Activated naive CD8-positive, alpha-beta T cell treated with anti-CD3 and anti-CD28 coated beads for 36 hours (primary cell): ENCODE measurements at places on chromosomes 13 and 19. TPM values are rescaled to one million over a fixed set of nuclear protein-coding genes. Genes with fewer than 3 reads are reported as not detected.

Gene ERF
- 62.9 TPM for total RNA-seq

Gene TMEM272
- 1.5 TPM for total RNA-seq

Gene ARHGEF18
- 30.8 TPM for total RNA-seq

Gene NCAN
- not detected for total RNA-seq

Gene LSM14A
- 102 TPM for total RNA-seq

Gene STK24
- total RNA-seq: 129 TPM

Gene ZNF547
- total RNA-seq: 1.8 TPM

Gene SWSAP1
- total RNA-seq: 2.1 TPM

Gene JAK3
- total RNA-seq: 91.1 TPM

Gene DKKL1
- total RNA-seq: not detected

Gene ZBTB32
- 220 TPM for total RNA-seq

Gene NFIX
- 8.7 TPM for total RNA-seq

Gene PDCD2L
- total RNA-seq: 42.0 TPM

Gene RASL11A
- total RNA-seq: 3.0 TPM

Gene SF3A2
- total RNA-seq: 162 TPM

Gene ZNF776
- 12.5 TPM for total RNA-seq

Gene CYP4F2
- 0.14 TPM for total RNA-seq
